ELR (cell line): ENCODE measurements at places on chromosomes 2 and 18.

GRCh38 chr2:9744256-9745004, 98.8 kb upstream of the TAF1B start:
- no peak for DNase-seq

DNA sequence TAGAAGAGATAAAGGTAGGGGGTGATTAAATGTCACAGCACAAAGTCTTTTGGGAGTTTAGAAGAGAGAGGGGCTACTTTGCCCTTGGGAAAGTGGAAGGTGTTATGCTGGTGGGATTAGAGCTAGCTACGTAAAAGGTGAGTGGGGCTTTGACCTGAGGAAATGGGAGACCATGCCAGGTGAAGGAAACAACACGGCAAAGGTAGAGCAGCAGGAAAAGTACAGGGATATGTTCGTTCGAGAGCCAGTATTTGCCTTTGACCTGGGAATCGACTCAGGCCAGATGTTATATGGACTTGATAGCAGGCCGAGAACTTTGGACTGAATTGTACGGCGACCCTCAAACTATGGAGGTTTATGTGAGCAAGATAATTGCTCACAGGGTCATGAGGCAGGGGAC, 55.7 kb upstream of the ACKR3 start:
- no peak for DNase-seq

GRCh38 chr2:199309973-199310372, 147.8 kb downstream of the SATB2 start:
- DNase-seq, result no peak

DNA sequence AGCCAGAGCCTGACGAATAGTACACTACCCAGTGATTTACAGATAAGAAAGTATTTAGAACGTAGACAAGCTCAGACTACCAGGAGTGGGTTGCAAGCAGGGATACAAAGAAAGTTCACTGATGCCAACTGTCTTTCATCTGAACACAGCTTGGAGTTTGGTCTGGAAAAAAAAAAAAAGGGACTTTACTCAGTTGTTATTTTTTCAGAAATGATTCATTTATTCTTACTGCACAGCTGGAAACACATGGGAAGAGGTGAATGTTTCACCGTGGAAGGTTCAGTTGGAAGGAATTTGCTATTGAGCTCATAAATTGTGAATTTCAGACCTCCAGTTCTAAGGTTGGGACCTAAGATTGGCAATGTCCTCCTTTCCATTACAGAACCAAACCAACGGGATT, 259.7 kb downstream of the ETAA1 start:
- DNase-seq, result no peak

DNA sequence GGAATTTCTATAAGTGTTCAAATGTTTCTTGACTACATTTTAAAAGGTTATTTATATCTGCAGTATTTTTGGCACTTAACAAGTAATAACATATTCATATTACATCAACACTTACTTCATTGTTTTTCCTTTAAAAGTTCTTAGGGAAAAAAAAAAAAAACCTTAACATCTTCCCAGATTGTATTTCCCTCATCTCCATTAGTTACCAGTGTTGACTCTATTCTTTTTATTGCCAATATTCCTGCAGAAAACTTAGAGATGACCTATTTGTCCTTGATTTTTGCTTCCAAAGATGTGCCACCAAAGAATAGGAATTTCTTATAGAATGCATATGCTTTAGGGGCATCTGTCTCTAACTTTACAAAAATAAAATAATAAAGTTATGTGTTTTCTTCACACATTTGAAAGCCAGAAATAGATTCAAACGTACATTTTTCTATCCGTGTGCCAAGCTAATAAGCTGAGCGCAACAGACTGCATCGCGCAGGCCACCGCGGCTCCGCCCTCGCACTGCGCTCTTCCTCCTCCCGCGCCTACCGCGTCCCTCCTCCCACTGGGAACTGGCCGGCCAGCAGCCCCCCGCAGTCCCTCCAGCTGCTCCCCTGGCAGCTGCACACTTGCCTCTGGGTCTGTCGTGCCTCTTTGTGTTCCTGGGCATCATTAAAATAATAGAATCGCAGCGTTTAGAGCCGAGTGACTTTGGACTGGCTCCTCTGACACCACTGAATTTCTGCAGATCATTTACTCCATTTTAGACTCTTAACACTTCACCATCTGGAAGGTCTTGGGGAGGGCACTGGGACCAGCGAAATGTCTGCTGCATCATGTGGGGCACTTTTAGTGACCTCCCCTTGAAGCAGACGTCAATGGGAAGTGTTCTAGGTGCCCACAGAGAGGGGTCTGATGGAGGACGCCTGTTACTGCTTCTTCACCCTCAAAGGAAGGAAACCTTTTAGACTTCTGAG, 21.2 kb upstream of the NAB1 start:
- peak; percentile 59 for DNase-seq

DNA sequence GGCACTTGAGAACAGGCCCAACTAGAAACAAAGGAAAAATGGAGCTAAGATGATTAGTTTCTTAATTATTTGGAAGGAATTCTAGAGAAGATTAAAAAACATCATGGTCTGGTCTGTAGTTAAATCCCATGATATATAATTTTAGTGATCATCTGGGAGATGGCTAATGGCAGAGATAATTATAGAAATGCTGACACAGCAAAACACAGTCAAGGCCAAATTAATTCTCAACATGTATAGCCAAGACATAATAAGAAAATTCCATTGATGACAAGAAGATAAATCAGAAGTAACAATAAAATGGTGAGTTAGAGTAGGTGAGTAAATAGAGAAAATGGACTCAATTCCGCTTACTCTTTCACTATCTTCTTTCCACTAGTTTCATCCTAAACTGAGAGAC, 59.2 kb upstream of the ITGA4 start:
- DNase-seq, result no peak

GRCh38 chr2:11615209-11615608, 54.8 kb downstream of the NTSR2 start:
- no peak for DNase-seq

GRCh38 chr2:1418566-1418965, 5.3 kb downstream of the TPO start:
- no peak for DNase-seq

GRCh38 chr18:74493689-74494088, 2.5 kb upstream of the CNDP2 start:
- peak; percentile 56 for DNase-seq

GRCh38 chr18:58046794-58047555, 2.9 kb downstream of the NEDD4L start:
- DNase-seq, result no peak

DNA sequence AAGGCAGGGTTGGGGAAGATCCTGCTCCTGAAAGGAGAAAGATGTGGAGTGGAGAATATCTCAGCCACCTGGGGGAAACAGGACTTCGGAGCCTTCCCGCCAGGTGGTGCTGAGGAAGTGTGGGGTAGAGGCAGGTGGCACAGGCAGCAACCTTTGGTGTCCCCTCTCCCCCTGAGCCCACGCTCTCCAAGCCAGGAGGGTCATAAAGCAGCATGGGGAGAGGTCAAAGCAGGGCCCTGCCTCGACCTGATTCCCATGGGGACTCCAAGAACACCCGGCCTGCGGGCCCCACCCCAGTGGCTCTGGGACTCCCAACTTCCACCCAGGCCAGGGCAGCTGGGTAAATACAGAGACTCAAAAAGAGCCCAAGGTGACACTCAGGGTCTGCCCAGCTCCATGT, 54.3 kb upstream of the SLC66A3 start:
- DNase-seq, result no peak

DNA sequence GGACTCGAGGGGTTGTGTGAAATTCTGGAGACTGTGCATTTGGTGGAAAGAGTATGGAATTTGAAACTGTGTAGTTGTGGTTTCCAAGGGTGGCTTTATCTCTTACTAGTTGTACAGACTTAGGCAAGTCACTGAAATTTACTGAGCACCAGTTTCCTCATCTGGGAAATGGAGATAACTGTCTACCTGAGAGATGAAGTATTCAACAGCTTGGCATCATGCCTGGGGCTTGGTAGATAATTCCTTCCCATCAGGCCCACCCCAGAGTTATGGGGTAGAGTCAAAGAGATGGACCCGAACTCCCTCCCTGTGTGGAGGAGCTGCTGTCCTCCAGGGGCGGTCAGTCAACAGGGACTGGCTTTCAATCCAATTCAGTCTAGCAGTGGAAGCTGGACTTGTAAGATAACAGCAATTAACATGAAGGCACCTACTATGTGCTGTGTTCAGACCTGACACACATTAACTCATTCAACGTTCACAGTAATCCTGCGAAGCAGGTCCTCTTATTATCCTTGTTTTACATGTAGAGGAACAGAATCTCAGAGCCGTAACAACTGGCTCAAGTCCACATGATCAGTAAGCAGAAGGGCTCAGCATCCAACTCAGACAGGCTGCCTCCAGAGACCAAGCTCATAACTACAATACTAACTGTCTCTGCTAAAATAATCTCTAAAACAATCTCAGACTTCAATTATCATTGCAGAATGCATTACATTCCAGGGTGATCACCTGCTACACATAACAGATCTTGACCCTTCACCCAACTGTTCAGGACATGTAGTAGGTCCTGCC, 432.1 kb downstream of the LPIN1 start:
- no peak for DNase-seq

DNA sequence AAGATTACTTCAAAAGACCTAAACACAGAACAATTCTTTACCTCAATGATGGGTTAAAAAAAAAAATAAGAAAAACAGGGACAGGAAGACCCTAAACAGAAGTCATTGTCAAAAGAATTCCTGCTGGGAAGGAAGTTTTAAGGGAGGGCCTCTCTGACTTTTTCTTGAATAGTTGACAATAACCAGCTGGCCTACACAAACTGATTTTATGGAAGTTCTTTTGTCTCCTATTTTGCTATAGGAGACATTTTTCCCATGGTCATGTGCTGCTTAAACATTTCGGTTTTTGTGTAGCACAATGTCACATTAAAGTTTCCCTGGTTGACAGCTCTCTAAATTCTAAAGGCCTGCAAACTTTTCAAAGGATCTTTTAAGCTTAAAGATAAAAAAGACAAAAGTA, 55.3 kb downstream of the RFTN2 start:
- no peak for DNase-seq

GRCh38 chr18:23539296-23539695, 36.0 kb downstream of the RMC1 start:
- DNase-seq, result no peak

- peak; percentile 75 for DNase-seq
Observed at GRCh38 chr18:30280861-30281470, 761.6 kb downstream of the DSC3 start.

GRCh38 chr2:143730155-143730952, 601.1 kb downstream of the ARHGAP15 start:
- DNase-seq, result peak; percentile 49

- no peak for DNase-seq
Observed at GRCh38 chr2:160813506-160813858, 319.9 kb upstream of the RBMS1 start.

DNA sequence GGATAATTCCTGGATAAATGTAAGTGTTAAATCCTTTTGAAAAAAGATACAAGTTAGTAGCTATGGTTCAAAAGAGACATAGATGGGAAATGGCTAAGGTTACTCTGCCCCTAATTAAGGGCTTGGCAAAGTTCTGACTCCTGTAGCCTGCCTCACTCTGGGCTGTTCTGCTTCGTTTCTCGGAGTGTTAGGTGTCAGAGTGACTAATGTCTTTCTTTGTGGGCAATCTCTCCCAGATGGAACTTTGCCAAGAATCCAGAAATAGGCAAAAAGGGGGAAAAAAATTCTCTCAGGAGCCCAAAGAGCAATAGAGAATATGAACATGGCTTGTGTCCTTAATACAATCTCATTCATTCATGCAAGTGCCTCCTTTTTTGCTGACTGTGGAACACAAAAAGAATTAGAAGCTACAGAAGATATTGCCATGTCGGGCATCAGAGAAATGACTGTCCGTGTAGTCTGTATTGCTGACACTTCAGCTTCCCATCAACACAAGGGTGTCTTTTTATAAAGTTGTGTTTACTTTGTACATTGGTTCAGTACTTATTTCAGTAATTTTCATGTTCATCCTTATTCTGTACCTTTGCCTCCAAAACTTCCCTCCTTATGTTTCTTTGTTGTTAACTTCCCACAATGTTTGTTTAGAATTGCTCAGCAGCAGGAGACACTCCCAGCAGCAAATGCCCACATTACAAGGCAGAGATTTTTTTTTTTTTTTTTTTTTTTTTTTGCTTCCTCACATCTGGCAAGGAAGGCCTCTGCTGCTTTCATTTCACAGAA, 134.0 kb downstream of the FTCDNL1 start:
- DNase-seq, result peak; percentile 21
